ENCODE measurements at places on chromosomes 1 and 21.

DNA sequence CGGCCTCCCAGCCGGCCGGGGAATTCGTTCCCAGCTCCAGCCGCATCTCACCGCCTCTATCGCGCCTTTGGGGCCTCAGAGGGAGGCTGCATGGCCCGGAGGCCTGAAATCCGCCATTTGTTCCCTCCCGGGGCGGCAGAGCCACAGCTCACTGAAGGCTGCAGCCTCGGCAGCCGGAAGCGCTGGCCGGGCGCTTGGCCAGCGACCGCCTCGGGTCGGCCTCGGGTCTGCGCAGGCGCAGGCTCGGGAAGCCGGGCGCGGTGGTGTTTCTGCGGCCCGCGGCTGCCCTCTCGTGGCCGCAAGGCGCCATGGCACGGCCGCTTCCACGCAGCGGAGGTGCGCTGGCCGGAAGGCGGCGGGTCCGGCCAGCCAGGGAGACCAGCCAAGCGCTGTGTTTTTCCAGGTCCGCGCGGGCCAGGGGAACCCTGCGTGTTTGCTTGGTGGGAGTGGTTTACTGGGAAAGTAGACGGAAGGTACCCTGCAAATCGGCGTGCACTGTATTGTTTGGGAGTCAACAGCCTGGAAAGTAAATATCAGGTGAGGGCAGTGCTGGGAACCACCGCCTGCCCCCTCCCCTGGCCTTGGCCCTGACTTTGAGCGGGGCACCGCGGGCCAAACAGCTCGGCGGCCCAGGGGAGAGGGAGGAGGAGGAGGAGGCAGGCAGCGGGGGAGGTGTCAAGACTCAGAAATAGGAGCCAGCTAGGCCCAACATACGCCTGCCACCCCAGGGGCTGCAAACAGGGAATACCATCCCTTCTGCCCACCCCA, 52.7 kb upstream of the CD34 start:
- H3K27ac ChIP-seq = peak overlapping the region; percentile 55
- no peaks in the 10 kb centered on the region for H3K27me3 ChIP-seq
- no peak overlapping the region for H3K4me3 ChIP-seq
- peaks cover 15% of the 10 kb centered on the region for H3K4me1 ChIP-seq
- H3K36me3 ChIP-seq = no peaks in the 10 kb centered on the region

GRCh38 chr1:40183055-40183710, 22.0 kb downstream of the RLF start:
- no peaks in the 10 kb centered on the region for H3K36me3 ChIP-seq
- H3K27ac ChIP-seq = no peak overlapping the region
- H3K4me3 ChIP-seq = no peak overlapping the region

DNA sequence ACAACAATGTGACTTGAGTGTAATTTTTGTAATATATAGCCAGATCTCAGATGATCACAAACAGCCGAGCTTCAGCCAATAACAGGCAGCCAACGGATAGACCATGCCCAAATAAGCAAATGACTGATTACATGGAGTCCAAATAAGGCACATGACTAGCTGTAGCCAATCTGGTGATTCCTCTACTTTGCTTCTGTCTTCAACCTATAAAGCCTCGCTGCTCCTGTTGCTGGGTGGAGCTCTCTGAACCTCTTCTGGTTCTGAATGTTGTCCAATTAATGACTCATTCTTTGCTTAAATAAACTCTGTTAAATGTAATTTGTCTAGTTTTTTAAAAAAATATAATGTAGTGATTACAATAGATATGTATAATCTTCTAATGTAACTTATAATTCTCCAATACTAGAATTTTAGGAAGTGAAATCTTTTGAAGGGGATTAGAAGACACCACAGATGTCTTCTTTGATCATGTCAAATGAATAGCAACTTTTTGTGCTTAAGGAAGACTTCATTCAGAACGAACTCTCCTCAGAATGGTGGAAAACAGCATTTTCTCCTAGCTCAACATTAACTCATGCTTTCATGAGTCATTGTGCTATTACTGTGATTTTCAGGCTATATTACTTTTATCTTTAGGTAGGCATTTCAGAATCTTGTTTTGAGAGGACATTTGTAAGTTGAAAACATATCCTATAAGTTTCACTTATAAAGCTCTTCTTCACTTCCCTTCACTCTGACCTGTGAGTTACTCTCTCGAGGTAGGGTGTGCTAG, 857.8 kb upstream of the B3GALT2 start:
- no peaks in the 10 kb centered on the region for H3K27me3 ChIP-seq
- no peak for DNase-seq
- no peaks in the 10 kb centered on the region for H3K36me3 ChIP-seq
- H3K4me1 ChIP-seq = no peaks in the 10 kb centered on the region
- H3K4me3 ChIP-seq = no peak overlapping the region

- no peaks in the 10 kb centered on the region for H3K36me3 ChIP-seq
- no peak overlapping the region for H3K4me3 ChIP-seq
- H3K27ac ChIP-seq = peak overlapping the region; percentile 70
- peak; percentile 64 for DNase-seq
- H3K4me1 ChIP-seq = peaks cover 72% of the 10 kb centered on the region
- H3K27me3 ChIP-seq = no peaks in the 10 kb centered on the region
Measured at GRCh38 chr1:12184008-12184681, 17.4 kb downstream of the TNFRSF1B start.

GRCh38 chr1:39538531-39539251, 37.9 kb downstream of the PABPC4 start:
- peaks cover 8% of the 10 kb centered on the region for H3K4me1 ChIP-seq
- H3K36me3 ChIP-seq = no peaks in the 10 kb centered on the region
- DNase-seq = no peak
- no peaks in the 10 kb centered on the region for H3K27me3 ChIP-seq
- no peak overlapping the region for H3K4me3 ChIP-seq
- no peak overlapping the region for H3K27ac ChIP-seq

GRCh38 chr21:46184625-46185555, 631 bp upstream of the SPATC1L start:
- peaks cover 28% of the 10 kb centered on the region for H3K4me1 ChIP-seq
- H3K27ac ChIP-seq = peak overlapping the region; percentile 41
- peak; percentile 80 for DNase-seq

DNA sequence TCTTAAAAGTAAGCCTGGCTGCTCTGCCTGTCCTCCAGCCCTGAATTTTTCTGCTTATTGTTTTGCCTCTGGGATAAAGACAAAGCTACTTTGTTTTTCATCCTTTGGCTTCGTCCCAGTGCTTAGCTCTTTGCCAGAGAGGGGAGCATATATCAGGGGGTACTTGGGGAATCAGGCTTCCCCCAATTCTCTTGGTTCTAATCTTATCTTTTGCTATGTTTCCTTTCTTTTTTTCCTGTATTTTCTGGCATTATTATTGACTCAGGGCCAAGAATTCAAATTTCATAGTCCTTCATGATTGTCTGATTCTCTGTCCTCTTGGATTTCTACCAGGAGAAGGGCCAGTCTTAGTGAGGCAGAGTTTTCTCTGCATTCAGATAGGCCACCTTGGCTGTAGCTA, 51.2 kb downstream of the GIPC2 start:
- peak overlapping the region; percentile 43 for H3K27ac ChIP-seq
- H3K27me3 ChIP-seq = no peaks in the 10 kb centered on the region
- DNase-seq = no peak
- H3K4me3 ChIP-seq = no peak overlapping the region
- H3K4me1 ChIP-seq = peaks cover 25% of the 10 kb centered on the region
- H3K36me3 ChIP-seq = no peaks in the 10 kb centered on the region

GRCh38 chr1:215651867-215652266, 84.8 kb downstream of the KCTD3 start:
- no peaks in the 10 kb centered on the region for H3K27me3 ChIP-seq
- H3K4me1 ChIP-seq = no peaks in the 10 kb centered on the region
- no peak overlapping the region for H3K27ac ChIP-seq
- no peak overlapping the region for H3K4me3 ChIP-seq
- H3K36me3 ChIP-seq = no peaks in the 10 kb centered on the region

DNA sequence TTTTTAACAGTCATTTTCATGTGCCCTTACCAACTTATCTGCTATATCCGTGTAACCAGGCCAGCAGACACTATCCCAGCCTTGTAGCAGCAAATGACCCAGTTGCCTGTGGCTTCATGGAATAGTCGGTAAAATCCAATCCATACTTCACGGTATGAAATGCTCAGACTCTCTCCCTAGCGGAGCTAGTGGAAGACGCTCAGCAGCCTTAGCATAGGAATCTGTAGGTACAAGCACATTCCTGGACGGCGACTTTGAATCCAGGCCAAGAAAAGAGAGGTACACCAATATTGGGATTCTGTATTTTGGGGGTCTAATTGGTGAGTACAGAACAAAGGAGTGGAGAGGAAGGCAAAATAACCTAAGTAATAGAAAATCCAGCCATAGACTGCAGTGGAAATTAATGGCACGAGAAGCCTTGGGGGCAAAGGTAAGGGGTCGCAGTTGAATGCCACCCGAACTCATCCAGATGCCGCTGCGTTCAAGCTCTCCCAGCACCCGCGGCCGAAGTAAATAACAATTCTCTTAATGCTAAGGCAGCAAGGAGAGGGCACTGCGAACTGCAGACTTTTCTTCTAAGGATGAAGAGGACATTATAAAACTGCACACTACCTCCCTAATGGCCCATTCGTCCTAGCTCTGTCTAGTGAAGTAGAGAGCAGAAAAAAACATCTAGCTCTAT, 17.7 kb upstream of the TBX15 start:
- no peak overlapping the region for H3K4me3 ChIP-seq
- peaks cover 8% of the 10 kb centered on the region for H3K4me1 ChIP-seq
- no peak overlapping the region for H3K27ac ChIP-seq
- no peaks in the 10 kb centered on the region for H3K36me3 ChIP-seq

DNA sequence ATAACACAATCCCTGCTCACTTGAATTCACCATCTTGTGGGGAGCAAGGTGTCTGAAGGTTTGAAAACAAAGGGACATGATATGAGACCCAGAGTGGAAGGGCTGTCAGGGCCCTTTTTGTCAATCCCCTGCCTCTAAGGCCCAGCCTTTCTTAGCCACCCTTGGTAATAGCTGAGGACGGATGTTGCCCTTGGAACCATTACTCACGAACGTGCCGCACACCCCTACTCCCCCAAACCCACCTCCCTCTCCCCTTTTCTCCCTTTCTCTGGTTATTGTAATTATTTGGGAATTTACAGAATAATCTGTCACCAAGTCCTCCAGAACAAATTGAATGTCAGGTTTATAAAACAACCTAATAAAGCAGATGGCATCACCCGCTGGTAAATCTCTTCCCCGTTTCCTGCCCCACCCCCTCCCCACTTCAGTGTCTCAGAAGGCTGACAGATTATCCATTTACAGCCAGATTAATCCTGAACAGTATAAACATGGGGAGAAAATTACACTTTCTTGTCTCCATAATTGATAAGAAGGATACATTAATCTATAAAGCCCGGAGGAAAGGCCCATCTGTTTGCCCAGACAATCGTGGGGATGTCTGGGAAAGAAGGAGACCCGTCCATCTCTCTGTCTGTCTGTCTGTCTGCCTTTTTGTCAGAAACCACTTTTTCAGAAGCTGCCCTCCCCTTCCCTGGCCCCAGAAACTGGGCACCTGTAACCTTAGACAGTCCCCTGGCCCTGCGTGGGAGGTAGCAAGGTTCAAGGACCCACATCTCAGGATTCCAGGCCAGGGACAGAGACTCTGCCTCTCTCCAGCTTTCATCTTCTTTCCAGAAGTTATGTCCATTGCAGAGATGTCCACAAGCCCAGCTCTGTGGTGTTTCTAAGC, 60.6 kb upstream of the CD34 start:
- no peak for DNase-seq
- H3K4me1 ChIP-seq = no peaks in the 10 kb centered on the region
- H3K36me3 ChIP-seq = no peaks in the 10 kb centered on the region

GRCh38 chr1:217881607-217882332, 250.6 kb downstream of the SPATA17 start:
- no peak overlapping the region for H3K4me3 ChIP-seq
- no peaks in the 10 kb centered on the region for H3K27me3 ChIP-seq
- DNase-seq = no peak
- H3K27ac ChIP-seq = no peak overlapping the region

DNA sequence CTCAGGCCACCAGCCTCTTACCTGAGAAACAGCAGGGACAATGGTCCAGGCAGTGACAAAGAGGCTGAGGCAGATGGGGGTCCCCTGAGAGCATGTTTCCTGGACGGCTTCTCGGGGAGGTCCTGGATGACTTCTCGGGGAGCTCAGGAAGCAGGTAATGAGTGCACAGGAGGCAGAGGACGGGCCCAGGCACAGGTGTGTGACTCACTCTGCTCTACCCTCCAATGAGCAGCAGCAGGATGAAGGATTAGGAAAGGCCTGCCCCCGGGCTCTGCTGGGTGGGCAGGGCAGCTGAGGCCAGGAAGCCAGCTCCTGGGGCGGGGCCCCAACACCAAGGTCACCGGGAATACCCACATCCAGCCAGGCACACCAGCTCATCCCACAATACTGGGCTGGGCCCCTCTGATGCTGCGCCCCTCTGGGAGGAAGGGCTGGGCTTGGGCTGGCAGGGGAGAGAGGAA, 17.2 kb upstream of the PTAFR start:
- no peak overlapping the region for H3K4me3 ChIP-seq
- no peaks in the 10 kb centered on the region for H3K36me3 ChIP-seq
- H3K27me3 ChIP-seq = no peaks in the 10 kb centered on the region
- no peak overlapping the region for H3K27ac ChIP-seq
- H3K4me1 ChIP-seq = no peaks in the 10 kb centered on the region

DNA sequence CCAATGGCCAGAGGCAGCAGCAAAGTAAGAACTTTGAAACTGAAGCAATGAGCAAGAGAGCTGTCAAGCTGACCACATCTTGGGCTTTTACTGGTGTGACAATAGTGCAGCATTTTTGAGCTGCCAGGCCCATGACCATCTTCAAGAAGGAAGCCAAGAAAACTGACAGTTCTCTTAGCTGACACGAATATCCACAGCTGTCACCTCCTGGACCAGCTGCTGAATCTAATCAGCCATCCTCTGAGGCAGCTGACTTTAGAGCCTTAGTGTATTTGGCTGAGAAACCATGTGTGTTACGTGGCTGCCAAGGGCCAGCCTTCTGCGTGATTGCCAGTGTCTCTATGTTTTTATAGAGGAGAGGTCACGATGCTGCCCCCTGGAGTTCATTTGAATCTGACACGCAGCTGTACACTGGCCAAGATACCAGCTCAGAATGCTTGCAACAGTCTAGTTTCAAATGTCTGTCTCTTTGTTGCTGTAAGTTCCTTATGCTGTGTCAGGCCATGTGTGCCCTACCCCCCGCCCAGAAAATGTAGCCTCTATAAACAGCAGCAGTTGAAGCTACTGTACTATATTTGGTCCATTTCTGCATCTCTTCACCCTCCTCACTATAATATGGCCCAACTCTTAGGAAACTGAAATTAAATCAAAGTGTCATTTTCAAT, 39.7 kb downstream of the PALMD start:
- H3K27ac ChIP-seq = no peak overlapping the region
- peaks cover 17% of the 10 kb centered on the region for H3K4me1 ChIP-seq
- no peaks in the 10 kb centered on the region for H3K27me3 ChIP-seq
- no peak overlapping the region for H3K4me3 ChIP-seq
- peak; percentile 91 for DNase-seq
- peaks cover 26% of the 10 kb centered on the region for H3K36me3 ChIP-seq

DNA sequence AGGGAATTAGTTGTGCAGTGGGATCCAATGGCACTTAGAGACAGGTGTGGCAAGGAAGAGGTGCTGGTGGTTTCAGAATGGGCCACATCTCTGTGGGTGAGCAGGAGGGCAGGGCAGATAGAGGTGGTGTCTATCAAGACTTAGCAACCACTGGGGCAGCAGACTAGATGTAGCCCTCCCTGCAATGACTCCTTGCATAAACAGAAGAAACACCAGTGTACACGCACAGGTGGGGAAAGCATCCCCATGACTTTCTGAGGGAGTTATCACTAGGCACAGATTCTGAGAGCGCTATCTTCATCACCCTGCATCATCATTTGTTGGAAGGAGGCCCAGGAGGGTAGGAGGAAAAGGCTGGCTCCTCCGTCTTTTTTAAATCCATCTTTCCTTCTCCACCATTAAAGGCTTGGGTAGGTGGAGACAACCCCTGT, 58.4 kb downstream of the PLXNA2 start:
- no peak for DNase-seq
- no peak overlapping the region for H3K4me3 ChIP-seq
- no peak overlapping the region for H3K27ac ChIP-seq
- H3K4me1 ChIP-seq = peaks cover 19% of the 10 kb centered on the region
- no peaks in the 10 kb centered on the region for H3K27me3 ChIP-seq
